Stimulated activated CD4-positive, alpha-beta T cell treated with anti-CD3 and anti-CD28 coated beads, Interleukin-4, amount 100 ng/mL, for 1 hour (primary cell): ENCODE measurements at places on chromosomes 3 and 15.

- DNase-seq: no peak
Observed at GRCh38 chr3:139934613-139935015, 371 bp upstream of the CLSTN2 start.

GRCh38 chr3:171398343-171398742 lies 61.9 kb downstream of the TNIK start:
- DNase-seq: no peak

- DNase-seq: no peak
Observed at GRCh38 chr15:46365572-46365971, 730.7 kb downstream of the SQOR start.

- no peak for DNase-seq
Observed at GRCh38 chr3:24670871-24671270, 176.2 kb upstream of the THRB start.

GRCh38 chr3:25724948-25725645 lies 58.1 kb downstream of the NGLY1 start:
- DNase-seq: no peak
